ENCODE measurements at places on chromosomes 3 and 15. TPM values are rescaled to one million over a fixed set of nuclear protein-coding genes. Genes with fewer than 3 reads are reported as not detected.

GRCh38 chr15:73677146-73677607 is 7.0 kb upstream of the CD276 start:
- DNase-seq: peak; percentile 72

DNA sequence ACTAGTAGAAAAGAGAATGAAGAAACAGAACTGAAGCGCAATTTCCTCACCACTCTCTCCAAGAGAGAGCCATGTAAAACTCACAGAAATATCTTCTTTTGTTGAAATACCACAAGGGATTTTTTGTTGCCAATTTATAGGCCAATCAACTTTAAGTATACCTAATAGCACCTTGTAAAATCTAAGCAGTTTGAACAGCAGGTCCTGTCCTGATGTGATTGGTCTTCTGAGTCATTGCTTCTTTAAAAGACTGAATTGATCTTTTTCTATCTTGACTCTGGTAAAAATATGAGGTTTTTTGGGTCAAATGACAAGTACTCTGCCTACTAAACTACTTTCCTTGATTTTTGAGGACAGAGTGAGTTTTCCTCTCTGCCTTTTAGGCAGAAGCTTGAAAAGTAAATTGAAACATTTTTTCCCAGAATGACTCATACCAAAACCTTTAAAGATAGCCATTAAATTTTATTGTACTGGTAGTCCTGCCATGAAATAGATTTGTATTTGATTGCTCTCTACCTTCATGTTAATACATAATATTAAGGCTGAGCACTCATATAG is 343.9 kb upstream of the CBLB start:
- DNase-seq: no peak

- no peak for DNase-seq
Measured at GRCh38 chr15:48361685-48362084, 30.5 kb downstream of the DUT start.

DNA sequence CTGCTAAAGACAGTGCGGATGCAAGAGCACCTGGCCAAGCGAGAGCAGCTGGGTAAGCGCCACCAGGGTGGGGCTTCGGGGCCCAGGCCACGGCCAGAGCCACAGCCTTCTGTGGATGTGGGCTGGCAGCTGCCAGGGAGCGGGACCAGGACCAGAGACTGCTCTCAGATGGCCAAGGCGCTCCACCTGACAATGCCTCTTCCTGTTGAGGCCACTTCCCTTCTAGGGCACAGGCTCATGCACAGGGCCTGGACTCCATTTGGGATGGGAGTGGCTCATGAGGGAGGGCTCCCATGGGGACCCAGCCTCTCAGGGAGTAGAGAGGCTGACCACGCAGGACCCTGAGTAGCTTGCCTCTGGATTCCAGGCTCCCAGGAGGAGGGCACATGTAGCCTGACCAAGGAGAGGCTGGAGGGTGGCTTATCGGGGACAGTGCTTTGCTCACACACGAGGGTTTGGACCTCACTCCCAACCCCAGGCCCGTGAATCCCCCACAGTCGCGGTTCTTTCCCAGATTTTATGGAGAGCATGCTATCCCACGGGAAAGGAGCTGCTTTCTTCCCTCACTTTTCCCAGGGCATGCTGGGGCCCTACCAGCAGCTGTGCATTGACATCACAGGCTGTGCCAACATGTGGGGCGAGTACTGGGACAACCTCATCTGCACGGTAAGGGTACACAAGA is 25.1 kb downstream of the ACAA1 start:
- DNase-seq: peak; percentile 42

GRCh38 chr3:168186293-168186983 is 90.7 kb upstream of the GOLIM4 start:
- DNase-seq: peak; percentile 50

- no peak for DNase-seq
Measured at GRCh38 chr3:74739242-74739641, 124.8 kb upstream of the CNTN3 start.

GRCh38 chr3:79406175-79406574 is 361.6 kb downstream of the ROBO1 start:
- no peak for DNase-seq

DNA sequence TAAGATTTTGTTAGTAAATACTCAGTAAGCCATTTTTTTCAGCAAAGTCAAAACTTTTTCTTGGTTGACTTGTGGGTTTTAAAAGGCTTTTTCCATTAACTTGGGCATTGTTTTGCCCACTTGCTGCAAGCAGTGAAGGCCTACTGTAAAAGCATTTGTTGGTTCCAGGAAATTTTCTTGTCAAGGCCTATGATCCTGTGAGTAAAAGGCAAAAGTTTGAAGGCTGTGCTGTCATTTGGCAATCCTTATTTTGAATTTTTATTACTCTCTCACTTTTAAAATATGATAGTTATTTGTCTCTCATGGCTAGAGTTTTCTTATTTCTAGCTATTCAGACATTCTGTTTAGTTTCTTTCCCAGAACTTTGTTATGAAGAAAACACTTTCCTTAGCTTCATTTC is 13.0 kb downstream of the P2RY12 start:
- no peak for DNase-seq

GRCh38 chr15:70608144-70608543 is 155.2 kb downstream of the UACA start:
- DNase-seq: no peak

GRCh38 chr3:50230104-50230793 is 5.8 kb upstream of the GNAI2 start:
- DNase-seq: no peak

- peak; percentile 75 for DNase-seq
Measured at GRCh38 chr3:13223574-13224237, 150.5 kb upstream of the IQSEC1 start.

GRCh38 chr3:861721-862120 is 231.1 kb upstream of the CNTN6 start:
- no peak for DNase-seq

GRCh38 chr3:53703630-53704362 is 142.4 kb downstream of the CHDH start:
- no peak for DNase-seq

DNA sequence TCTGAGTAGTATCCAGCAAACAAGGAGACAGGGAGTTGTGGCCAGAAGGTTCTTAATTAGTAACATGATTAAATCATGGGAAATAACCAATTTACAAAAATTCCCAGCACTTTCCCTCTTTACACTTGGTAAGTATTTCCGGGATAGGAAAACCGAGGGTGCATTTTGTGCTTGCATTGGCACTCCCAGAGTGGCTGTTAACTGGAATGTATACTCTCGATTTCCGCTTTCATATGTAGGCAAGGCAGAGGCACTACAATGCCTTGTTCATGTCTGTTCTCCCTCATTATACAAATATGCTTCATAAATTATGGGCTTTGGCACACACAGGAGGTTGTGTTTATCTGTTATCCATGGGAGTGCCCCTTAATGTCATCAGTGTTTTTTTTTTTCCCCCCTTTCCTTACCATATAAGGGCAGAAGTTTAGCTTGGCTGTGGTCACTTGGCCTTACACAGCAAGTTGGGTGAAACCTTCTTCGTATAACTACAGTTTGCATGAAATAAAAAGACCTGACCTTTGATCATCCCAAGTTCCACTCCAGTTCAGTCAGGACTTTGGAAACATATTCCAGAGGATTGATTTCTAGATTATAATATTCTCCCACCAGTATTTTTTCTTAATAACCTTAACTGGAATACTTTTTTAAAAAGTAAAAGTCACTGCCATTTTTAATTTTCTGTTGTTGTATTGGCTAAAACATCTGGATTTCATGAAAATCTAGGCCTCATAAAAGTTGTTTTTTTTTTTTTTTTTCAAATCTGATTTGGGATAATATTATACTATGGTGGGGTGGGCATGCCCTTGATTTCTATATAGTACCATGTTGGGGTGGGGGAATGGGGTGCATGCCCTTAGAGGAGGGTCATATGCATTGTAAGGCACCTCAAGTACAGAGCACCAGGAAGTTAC is 8.9 kb downstream of the TPM1 start:
- no peak for DNase-seq

- no peak for DNase-seq
Measured at GRCh38 chr15:22939652-22940061, 40.5 kb downstream of the CYFIP1 start.

DNA sequence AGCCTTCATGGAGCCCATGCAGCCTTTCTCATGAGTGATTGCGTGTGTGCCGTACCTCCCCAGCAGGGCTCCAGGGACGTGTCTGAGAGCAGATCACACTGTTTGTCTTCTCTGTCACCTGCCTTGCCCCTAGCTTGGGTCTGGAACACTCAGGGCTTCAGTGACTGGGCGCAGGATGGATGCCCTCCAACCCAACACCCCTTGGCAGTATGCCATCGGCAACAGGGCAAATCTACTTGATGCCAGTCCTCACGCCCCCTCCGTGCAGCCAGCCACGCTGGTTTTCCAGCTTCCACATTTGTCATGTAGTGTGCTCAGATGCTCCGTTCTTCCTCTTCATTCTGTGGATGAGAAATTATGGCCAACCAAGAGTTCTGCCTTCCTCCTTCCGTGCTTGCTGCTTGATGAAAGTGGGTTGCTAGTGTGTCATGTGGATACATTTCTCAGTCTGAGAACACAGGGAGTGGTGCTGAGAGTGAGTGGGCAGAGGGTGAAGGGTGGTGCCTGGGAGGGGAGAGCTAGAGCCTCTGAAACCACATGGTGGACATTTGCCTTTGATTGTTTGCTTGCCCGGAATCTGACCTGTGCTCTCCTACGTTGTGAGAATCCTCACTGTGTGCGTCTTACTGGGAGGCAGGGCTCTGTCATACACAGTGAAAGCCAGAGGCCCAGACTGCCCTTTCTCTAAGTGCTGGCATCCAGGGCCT is 97.2 kb downstream of the FAM43A start:
- DNase-seq: peak; percentile 40

DNA sequence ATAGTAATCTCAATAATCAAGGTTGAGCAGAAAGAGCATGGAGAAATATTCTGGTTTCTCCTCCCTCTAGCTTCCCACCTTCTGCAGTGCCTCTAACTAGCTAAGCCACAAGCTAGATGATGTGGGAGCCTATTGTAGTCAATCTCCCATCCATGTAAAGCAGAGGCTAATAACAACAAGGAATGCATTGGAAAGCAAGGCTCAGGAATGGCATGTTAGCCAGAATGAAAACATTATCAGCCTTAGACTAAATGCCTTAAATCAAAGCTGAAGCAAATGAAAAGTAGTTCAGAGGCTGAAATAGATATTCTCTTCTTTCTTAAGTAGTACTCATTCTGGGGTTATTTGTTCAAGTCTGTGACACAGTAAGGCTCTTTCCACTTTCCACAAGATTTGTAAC is 350.3 kb upstream of the DPPA4 start:
- no peak for DNase-seq

GRCh38 chr15:100918690-100919480 is at the start of gene LRRK1:
LRRK1 (plus strand) TSS chr15:100919357; CDS start chr15:100924633, 5,276 bp downstream.
- DNase-seq: no peak

DNA sequence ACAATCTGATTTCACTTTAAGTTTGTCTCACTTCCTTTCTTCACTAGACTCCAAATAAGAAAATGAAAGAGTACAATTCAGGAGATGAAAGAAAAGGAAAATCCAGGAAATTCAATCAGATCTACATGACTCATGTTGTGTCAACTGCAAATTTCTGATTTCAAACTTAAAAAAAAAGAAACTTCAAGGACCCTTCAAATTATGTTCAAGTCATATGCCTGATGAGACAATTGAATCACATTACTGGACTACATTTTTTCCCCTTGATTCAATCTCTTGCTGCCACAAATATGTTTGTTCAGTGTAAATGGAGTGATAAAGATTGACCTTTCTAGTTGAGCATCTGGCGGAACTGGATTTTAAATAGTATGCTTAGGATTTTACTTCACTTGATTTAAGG is 37.4 kb downstream of the FRMD5 start:
- DNase-seq: no peak

GRCh38 chr3:60771766-60772165 is 479.5 kb downstream of the FHIT start:
- no peak for DNase-seq

DNA sequence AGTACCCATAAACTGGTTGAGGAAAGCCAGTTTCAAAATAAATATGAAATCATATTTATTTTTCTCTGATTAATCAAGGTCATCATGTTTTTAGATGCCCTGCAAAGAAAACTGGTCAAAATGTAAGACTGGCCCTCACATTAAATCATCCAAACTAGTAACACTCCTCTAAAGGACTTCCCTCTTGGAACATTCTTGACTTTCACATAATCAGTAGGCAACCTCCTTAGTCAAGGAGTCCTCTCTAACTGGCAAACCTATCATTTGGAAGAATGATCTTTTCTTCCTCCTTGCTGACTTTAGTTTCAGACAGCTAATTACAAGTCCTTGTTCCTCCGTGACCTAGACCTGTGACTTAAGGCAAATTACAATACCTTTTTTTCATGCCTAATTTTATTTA is 82.5 kb upstream of the DCBLD2 start:
- no peak for DNase-seq

- no peak for DNase-seq
Measured at GRCh38 chr3:3071136-3071535, 39.0 kb downstream of the IL5RA start.

DNA sequence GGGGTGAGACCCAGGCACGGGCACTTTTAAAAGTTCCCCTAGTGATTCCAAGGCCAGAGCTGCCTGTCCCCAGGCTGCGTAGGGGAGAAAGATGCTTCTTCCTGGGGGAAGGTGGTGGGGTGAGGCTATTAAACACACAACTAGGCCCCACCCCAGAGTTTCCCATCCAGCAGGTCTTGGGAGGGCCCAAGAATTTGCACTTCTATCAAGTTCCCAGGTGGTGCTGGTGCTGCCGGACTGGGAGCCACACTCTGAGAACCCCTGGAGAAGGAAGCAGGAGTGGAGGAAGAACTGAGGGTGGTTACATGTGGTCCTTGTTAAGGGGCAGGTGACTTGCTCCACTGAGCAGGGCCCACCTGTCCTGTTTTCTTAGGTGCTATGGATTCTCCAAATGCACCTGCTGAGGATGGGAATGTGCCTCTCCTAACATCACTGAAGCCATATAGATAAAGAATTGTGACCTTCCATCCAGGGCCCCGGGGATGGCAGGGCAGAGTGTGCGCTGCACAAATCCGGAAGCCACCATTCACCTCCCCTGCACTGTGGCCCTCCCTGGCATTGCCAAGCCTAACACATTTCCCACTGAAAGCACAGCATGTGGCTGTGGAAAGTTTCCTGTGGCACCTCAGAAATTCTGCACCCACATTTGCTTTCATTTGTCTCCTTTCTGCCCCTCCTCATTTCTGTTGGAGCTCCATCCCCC is 111.5 kb upstream of the MEF2A start:
- DNase-seq: peak; percentile 32

GRCh38 chr3:55664387-55664786 is 177.3 kb upstream of the WNT5A start:
- DNase-seq: no peak

DNA sequence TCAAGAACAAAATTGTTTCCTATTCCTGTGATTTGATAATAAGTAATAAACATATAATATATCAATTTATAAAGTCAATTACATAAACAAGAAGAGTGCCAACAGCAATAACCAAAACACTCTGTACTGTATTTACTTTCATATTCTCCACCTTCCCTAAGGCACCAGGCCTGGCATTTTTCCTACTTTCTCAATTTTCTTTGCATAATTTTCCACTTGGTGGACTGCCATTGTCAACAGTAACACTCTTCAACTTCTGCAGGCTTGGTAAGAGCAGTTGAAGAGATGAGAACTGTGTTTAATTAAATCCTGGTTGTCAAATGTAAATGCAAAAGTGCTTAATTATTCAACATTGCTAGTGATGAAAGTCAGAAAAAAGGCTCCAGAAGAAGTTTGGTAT is 229.8 kb upstream of the PLSCR5 start:
- DNase-seq: no peak

Gene CLSTN2
- 1.9 TPM for total RNA-seq

Gene GPR15
- total RNA-seq: not detected

Gene DOCK3
- not detected for total RNA-seq

Gene LTK
- total RNA-seq: 2.3 TPM

Gene LRRC49
- 0.25 TPM for total RNA-seq

Gene GNAT1
- total RNA-seq: 0.08 TPM

Gene EDC3
- 13.4 TPM for total RNA-seq

Gene KLHL25
- 6.7 TPM for total RNA-seq

Gene NANOGP8
- total RNA-seq: 0.45 TPM
